Muscle of leg (tissue), 16 donors: ENCODE measurements at places on chromosomes 2 and 18. TPM values are rescaled to one million over a fixed set of nuclear protein-coding genes. Genes with fewer than 3 reads are reported as not detected.

ARHGAP15 gene
- total RNA-seq = 11.5 TPM

- DNase-seq = no peak
- H3K27me3 ChIP-seq = no peaks in the 10 kb centered on the region
- no peaks in the 10 kb centered on the region for H3K4me1 ChIP-seq
- H3K36me3 ChIP-seq = no peaks in the 10 kb centered on the region
- no peak overlapping the region for H3K4me3 ChIP-seq
These were observed 163.8 kb upstream of the GALNT5 start for GRCh38 chr2:157093666-157094065.

- H3K4me3 ChIP-seq = peak overlapping the region; percentile 4
- H3K27ac ChIP-seq = peak overlapping the region; percentile 94
- peaks cover 65% of the 10 kb centered on the region for H3K4me1 ChIP-seq
- H3K27me3 ChIP-seq = peaks cover 2% of the 10 kb centered on the region
- H3K36me3 ChIP-seq = peaks cover 4% of the 10 kb centered on the region
- no peak for DNase-seq
These were observed 478 bp upstream of the PRKAG3 start for GRCh38 chr2:218832081-218832480.

DNA sequence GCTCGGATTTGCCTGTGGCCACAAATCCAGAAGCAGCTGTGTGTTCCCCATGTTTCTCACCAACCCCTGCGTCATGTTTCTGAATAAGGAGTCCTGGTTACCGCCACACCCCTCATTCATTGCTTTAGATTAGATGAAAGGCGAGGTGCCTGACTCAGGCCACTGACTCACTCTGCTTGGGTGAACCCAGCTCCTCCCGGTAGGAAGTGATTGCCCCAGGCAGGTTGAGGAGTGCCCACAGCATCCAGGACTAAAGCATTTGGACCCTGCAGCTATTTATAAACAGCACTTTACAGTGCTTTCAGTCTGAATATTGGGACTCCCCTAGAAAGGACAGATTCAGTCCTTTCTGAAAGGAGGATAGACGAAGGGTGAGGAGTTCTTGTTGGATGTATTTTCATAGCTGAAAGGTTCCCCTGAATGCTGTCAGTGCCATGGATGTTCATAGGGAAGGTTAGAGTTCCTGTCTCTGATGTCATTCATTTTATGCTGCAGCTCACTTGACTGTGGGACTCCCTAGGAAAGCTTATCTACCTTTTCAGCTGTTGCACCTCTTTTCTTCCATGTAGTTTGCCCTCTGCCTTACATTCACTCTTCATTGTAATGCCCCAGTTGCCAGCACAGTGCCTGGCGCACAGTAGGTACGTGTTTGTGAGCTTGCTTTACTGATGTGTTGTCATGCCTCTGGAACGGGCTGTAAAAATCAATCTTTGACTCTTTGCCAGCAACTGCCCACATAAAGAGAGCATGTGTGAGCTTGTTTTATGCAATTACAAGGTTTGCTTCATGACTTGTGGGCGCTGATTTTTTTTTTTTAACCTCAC lies 14.9 kb downstream of the ITGA6 start:
- peak overlapping the region; percentile 23 for H3K27ac ChIP-seq
- H3K27me3 ChIP-seq = no peaks in the 10 kb centered on the region
- H3K36me3 ChIP-seq = no peaks in the 10 kb centered on the region
- DNase-seq = no peak
- H3K4me1 ChIP-seq = peaks cover 26% of the 10 kb centered on the region
- H3K4me3 ChIP-seq = no peak overlapping the region

DNA sequence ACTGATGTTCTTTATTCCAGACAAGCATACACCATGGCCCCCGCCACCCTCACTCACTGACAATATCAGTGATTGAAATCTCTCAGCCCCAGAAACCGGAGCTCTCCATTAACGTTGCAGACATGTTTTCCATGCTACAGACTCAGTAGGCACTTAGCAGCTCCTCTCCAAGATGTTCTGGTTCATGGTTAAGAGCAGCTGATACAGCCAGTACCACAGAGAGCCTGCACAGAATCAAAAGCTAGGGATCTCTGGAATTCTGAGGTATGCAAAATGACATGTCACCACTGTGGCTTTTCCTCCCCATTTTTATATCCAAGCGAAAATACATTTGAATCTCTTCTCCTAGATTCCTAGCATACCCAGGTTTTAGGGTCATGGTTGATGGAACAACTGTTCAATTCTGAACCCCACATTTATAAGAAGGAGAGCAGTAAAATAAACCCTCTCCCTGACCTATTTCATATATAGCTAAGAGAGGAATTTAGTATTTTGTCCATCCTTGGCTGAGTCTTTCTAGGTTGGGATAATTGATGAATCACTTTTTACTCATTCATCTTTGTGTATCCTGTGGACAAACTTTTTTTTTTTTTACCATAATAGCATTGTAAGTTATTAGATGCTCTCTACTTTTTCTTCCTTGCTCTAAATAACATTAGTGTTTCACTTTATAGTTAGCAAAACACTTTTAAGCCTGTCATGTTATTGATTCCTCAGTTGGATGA lies 488.4 kb upstream of the PIK3C3 start:
- H3K4me1 ChIP-seq = no peaks in the 10 kb centered on the region
- no peak for DNase-seq
- no peaks in the 10 kb centered on the region for H3K36me3 ChIP-seq
- H3K27me3 ChIP-seq = no peaks in the 10 kb centered on the region
- no peak overlapping the region for H3K4me3 ChIP-seq

DNA sequence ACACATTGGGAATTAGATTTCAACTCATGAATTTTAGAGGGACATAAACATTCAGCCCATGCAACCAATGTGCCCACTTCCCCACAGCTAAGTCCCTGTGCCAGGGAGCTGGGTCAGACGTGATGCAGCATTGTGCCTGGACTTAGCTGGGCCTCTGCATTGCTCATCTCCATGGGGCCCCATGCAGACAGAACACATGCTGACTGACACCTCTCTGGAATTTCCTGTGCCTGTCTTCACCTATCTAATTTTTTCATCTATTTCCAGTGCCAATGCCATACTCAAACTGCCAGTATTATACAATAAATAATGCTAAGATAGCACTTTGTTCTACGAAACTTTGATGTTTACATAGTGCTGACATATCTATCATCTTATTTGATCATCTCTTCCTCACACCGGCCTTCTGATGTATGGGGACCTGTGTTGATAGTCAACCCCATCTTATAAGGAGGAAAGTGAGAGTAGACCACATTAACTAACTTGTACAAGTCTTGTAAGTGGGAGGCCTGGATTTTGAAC lies 92.2 kb downstream of the CDC42EP3 start:
- DNase-seq = no peak
- H3K27me3 ChIP-seq = no peaks in the 10 kb centered on the region
- no peak overlapping the region for H3K4me3 ChIP-seq
- H3K27ac ChIP-seq = no peak overlapping the region

- H3K36me3 ChIP-seq = no peaks in the 10 kb centered on the region
- H3K4me3 ChIP-seq = no peak overlapping the region
- H3K27me3 ChIP-seq = no peaks in the 10 kb centered on the region
These were observed 32.9 kb downstream of the EHD3 start for GRCh38 chr2:31266804-31267203.
